Psoas muscle (tissue), 8 donors: ENCODE measurements at places on chromosomes 5 and 9. TPM values are rescaled to one million over a fixed set of nuclear protein-coding genes. Genes with fewer than 3 reads are reported as not detected.

DNA sequence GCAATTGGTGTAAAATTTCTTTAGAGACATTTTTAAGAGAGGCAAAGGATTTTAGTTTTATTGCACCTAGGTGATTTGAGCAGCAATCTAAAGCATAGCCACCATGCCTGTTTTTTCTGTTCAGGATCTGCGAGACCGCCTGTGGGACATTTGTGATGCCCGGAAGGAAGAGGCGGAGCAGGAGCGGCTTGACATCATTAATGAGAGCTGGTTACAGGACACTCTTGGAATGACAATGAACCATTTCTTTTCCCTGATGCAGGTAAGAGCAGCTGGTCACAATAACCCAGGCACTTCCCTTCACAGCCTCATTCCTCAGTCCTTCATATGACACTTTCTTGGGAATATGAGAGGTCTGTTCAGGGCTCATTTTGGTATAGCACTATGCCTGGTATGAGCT lies 103.2 kb upstream of the IL7R start:
- DNase-seq: no peak

The TTLL11 gene
- 56.4 TPM for total RNA-seq

The ACSL6 gene
- total RNA-seq: 2.2 TPM

DNA sequence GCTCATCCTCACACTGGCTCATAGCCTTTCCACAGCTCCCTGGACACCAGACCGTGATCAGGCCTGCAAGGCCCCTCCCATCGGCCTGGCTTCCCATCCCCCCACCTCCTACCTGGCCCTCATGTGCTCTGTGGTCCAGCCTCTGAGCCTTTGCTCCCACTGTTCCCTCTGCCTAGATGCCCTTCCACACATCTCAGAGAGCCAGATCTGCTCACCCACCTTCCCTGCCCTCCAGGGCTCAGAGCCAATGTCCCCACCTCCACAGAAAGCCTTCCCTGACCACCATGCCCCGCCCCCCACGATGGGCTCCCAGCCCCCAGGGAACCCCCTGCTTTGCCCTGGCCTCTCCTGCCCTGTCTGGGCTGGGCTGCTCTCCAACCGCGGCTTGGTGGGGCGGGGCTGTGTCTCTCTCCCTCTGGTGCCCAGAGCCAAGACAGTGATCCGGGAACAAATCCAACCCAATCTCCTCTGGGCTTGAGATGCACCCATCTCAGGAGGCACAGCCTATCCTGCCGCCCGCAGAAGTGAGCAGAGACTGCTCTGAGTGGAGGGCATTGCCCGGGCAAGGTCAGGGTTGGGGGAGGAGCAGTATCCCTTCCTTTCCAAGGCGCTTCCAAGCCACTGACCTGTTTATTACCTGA lies 1.6 kb downstream of the NINJ1 start:
- DNase-seq: no peak

- no peak for DNase-seq
These were observed 384.7 kb upstream of the SMC2 start for GRCh38 chr9:103709366-103709765.

The NOP16 gene
- 76.2 TPM for total RNA-seq

The TRAF1 gene
- total RNA-seq: 0.73 TPM

The SPOCK1 gene
- total RNA-seq: 11.3 TPM

- no peak for DNase-seq
These were observed 15.6 kb upstream of the EPB41L4A start for GRCh38 chr5:112434641-112435040.

DNA sequence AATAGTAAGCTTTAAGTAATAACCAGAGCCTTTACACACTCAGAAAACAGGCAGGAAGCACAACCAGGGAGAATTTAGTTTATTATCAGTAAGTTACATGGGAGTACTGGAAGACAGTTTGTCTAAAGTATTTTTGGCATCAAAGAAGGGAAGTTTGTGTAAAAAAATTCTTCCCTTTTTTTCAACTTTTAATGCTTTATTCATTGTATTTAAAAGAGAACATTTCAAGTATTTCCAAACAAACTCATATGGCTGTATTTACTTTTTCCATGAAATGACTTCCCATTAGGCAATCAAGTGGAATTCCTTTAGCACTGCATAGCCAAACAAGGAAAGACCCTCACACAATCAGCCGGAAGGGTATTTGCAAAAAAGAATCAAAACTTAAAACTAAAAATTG lies 26.7 kb downstream of the RNF145 start:
- no peak for DNase-seq

DNA sequence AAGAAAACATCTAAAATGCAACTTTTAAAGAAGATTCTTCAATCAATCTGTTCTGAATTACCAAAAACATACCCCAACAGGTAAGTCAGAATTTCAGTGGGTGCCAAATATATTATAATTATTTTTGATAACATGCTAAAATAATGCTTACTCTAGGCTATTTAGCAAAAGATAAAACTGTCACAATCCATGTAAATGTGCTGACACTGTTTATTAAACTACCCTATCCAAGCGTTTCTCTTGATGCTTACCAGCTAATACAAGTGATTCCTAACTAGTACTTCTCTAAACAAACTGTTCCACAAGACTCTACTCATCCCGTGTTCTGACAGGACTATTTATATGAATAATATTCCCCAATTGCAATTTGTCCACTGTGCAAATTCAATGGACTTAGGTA lies 236.7 kb downstream of the BNC2 start:
- no peak for DNase-seq

The UIMC1 gene
- total RNA-seq: 30.9 TPM

The PCDHB15 gene
- 1.0 TPM for total RNA-seq

The PCDHGA3 gene
- total RNA-seq: 1.9 TPM

DNA sequence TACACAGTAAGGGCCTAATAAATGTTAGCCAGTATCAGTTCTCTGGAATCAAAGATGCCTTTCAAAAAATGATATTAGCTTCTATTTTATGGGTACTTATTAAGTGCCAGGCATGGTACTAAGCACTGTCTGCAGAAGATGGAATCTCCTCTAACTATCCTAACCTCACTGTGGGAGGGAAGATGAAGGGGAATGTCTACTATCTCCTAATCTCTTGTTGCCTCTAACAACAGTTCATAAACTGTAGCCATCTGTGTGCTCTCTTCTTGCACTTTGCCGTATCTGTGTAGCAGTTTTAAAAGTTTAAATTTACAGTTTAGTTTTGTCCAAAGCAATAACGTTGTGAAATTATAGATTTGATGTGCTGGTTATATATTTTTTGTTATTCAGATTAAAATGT lies 99.6 kb upstream of the CCDC112 start:
- no peak for DNase-seq

The BRD3 gene
- 22.8 TPM for total RNA-seq

DNA sequence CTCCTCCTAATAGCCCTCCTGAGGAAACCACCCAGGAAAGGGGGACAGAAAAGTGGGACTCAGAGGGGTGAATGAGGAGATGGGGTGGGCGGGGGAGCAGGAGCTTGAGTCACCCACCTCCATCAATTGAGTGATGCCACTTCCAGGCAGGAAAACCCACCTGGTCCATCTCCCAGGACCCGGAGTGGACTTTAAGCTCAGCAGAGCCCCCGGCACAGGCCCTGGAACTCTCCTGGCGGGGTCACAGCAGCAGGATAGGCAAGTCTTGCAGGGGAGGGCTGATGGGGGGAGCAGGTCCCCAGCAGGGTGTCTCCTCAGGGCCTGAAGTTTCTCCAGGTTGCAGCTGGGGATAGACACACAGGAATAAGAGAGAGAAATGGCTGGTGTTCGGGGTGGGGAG lies 40.8 kb downstream of the LHX2 start:
- no peak for DNase-seq

GRCh38 chr5:160926428-160926827 lies 74.4 kb upstream of the ATP10B start:
- no peak for DNase-seq

The PCDHB6 gene
- total RNA-seq: 0.34 TPM

The BHMT gene
- total RNA-seq: not detected

DNA sequence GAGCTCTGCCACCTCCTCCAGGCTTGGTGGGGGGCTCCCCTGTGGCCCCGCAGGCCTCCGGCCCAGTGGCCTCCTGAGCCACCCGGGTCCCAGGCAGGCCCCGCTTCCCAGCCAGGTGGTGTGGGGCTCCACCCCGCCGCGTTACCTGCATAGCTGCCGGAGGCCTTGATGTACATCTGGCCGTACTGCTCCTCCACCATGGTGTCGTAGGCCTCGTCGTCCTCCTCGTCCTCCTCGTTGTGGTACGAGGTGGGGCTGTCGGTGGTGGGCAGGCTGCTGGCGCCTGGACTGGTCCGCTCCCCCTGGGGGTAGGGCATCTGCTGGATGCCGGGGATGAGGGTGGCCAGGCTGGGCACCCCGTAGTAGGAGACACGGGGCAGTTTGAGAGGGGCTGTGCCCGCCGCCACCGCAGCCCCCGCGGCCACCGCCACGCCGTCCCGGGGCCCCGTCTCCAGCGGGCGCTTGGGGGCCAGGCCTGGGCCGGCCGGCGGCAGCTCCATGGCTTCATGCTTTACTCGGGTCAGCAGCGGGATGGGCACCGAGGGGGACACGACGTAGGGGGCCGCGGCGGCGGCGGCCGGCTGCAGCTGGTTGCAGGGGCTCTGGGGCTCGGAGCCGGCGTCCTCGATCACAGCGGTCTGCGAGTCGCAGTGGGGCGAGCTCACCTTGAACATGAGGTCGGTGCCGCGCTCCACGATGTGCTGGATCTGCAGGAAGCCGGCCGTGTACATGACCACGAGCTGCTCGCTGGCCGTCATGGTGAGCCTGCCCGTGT lies 45.4 kb downstream of the NACC2 start:
- no peak for DNase-seq

GRCh38 chr9:126684965-126685465 lies 71.3 kb downstream of the LMX1B start:
- no peak for DNase-seq

The C5orf58 gene
- not detected for total RNA-seq

The GABRP gene
- total RNA-seq: not detected

DNA sequence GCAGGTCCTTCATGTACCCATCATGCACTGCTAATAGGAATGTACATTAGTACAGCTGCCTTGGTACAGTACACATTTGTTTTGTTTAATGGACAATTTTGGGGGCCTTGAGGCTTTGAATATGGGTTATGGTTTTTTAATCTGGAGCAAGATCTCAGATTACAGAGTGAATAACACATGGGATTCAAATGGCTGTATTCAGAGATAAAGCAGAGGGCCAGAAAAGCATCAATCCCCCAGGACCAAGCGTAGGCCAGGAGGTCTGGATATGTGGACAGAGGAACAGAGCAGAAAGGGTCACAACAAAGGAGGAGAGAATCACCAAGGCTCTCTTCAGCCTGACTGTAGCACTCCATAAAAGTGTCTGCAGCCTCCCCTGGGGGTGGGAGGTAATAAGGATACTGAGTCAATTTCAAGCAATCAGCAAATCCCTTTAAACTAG lies 47.7 kb upstream of the STK32A start:
- no peak for DNase-seq

- no peak for DNase-seq
These were observed 250.3 kb downstream of the SEC61B start for GRCh38 chr9:99472240-99472915.
